Muscle of leg (tissue), 16 donors: ENCODE measurements at places on chromosomes 1 and 21.

GRCh38 chr1:97163591-97164275 lies 442.1 kb downstream of the PTBP2 start:
- DNase-seq: no peak

DNA sequence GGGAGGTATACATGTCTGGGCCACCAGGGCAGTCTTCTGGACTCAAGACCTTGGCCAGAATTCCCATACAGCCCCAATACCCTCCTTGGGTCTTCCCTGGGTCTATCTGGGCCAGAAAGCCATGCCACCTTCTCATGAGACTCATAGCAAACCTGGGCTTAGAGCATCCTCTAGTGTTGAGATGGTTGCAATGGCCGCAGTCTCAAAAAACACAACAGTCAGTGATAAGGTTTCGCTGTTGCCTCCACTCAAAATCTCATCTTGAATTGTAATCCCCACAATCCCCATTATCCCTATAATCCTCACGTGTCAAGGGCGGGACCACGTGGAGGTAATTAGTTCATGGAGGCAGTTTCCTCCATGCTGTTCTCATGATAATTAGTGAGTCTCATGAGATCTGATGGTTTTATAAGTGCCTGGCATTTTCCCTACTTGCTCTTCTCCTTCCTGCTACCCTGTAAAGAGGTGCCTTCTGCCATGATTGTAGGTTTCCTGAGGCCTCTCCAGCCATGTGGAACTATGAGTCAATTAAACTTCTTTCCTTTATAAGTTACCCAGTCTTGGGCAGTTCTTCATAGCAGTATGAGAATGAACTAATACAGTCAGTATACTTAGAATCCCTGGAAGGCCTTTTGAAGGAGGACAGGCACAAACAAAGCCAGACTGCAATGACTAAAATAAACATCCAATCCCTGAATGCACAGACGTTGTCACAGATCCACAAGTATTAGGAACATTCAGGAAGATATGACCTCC lies 77.0 kb downstream of the CTH start:
- peak; percentile 35 for DNase-seq

DNA sequence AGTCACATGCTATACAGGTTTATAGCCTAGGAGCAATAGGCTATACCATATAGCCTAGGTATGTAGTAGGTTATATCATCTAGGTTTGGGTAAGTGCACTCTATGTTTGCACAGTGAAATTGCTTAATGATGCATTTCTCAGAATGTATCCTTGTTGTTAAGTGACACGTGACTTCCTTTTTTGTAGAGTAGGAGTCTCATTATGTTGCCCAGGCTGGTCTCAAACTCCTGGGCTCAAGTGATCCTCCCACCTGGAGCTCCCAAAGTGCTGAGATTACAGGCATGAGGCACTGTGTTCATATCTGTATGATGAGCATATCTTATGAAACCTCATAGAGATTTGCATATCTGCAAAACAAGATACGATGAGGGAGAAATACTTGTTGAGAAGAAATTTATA lies 13.8 kb upstream of the ABCB10 start:
- DNase-seq: no peak

DNA sequence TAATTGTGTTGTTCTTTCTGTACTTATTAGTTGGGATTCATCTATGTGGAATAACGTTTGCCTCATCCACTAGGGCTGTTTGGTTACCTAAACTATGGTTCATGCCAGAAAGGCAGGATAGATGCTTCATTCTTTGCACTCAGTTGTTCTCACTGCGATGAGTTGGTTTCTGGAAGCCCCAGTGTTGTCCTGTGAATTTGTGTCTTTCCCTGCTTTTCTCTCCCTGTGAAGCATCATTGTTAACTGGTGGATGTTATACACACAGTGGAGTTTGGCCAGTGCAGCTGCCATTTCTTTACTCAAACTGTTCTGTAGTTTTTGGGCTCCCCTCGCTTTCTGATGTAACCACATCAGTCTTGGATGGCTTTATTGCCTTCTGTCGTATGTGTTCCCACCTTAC lies 143.6 kb upstream of the COL6A1 start:
- no peak for DNase-seq

- DNase-seq: no peak
These were observed 94.3 kb upstream of the EDN2 start for GRCh38 chr1:41578712-41579335.
